ENCODE measurements at places on chromosomes 16 and 17. TPM values are rescaled to one million over a fixed set of nuclear protein-coding genes. Genes with fewer than 3 reads are reported as not detected.

Gene AANAT
- not detected for total RNA-seq

Gene NPIPA8
- total RNA-seq = 32.2 TPM

Gene HSF4
- 5.3 TPM for total RNA-seq

Gene KRTAP17-1
- total RNA-seq = not detected

Gene RAD51C
- 31.0 TPM for total RNA-seq

Gene NPIPB13
- total RNA-seq = 1.7 TPM
